NCI-H2107 (cell line): ENCODE measurements at places on chromosomes 11 and 22.

- DNase-seq = no peak
Measured at GRCh38 chr11:129273944-129274711, 82.0 kb upstream of the ARHGAP32 start.

- DNase-seq = peak; percentile 23
Measured at GRCh38 chr11:74157169-74157568, 13.6 kb downstream of the C2CD3 start.

DNA sequence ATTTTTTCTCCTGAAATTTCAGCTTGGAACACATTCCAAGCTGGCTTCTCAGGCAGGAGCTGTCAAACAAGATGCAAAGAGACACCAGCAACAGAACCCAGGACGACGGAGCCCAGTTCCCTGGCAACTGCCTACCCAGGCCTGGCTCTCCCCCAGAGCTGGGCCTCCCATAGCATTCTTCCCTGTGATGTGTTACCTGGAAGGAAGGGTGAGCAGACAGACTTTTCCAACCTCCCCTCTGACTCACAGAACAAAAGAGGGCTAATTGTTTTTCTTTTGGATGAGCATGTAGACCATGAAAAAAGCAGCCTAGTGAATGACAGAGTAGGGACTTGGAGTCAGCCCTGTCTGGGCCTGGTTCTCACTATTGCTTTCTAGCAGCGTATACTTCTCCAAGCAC, 55.3 kb upstream of the BMAL1 start:
- no peak for DNase-seq

DNA sequence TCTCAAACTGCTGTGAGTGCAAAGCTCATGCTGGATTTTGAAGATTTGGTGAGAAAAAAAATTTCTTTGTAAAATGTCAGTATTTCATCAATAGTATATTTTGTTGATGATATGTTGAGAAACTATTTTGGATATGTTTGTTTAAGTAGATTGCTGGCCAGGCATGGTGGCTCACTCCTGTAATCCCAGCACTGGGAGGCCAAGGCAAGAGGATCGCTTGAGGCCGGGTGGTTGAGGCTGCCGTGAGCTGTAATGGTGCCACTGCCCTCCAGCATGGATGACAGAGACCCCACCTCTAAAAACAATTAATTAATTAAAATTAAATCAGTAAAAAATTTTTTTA, 6.9 kb upstream of the IFITM3 start:
- no peak for DNase-seq

DNA sequence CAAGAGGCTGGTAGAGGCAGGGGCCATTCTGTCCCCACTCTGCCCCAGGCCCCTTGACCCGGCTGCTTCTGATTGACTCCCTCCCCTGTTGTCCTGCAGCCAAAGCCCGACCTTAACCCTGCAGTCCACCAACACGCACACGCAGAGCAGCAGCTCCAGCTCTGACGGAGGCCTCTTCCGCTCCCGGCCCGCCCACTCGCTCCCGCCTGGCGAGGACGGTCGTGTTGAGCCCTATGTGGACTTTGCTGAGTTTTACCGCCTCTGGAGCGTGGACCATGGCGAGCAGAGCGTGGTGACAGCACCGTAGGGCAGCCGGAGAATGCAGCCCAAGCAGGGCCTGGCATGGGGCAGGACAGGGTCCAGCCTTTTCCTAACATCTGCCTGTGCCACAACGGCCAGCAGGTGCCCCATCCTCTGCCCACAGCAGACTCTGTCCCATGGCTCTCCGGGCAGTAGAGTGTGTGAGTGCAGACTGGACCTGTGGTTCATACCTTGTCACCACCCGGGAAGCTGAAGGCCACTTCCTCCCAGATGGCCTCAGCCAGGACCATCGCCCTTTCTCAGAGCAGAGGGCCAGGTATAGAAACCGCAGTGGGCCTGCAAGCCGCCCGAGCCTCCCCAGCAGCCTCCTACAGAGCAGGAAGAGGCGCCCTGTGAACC, 26.8 kb upstream of the MGAT3 start:
- no peak for DNase-seq

- DNase-seq = no peak
Measured at GRCh38 chr11:44955015-44955738, 4.5 kb upstream of the TP53I11 start.

DNA sequence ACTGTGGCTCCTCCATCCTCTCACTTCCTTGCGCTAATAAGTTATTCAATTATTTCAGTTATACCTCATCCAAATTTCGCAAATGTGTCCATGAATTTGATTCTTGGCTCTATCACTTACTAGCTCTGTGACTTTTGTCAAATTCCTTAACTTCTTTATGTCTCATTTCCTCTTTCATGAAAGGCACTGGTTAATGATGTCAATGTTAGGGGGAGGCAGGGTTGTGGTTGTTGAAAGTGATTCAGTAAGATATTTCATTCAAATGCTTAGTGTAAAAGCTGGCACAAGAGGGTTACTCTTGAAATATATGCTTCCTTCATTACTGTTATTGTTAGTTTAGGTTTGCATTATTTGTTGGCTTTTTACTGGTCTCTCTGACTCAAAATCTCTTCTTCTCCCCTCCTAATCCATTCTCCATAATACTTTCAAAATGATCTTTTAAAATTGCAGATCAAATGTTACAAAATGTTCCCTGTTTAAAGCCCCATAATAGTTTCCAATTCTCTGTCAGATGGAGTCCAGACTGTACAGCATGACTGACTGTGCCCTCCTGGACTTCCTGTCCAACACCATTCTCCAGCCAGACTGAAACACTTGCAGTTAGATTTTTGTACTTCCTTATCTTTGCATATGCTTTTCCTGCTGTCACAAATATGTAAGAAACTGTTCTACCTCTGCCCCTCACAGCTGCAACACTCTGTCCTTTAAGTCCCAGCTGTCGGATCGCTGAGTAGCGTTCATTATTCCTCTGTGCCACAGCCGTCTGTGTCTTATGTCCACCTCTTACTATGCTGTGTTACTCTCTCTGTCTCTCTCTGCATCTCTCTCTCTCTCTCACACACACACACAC, 510.6 kb upstream of the RAG2 start:
- DNase-seq = no peak

- no peak for DNase-seq
Measured at GRCh38 chr22:37048133-37048532, 3.4 kb upstream of the KCTD17 start.

DNA sequence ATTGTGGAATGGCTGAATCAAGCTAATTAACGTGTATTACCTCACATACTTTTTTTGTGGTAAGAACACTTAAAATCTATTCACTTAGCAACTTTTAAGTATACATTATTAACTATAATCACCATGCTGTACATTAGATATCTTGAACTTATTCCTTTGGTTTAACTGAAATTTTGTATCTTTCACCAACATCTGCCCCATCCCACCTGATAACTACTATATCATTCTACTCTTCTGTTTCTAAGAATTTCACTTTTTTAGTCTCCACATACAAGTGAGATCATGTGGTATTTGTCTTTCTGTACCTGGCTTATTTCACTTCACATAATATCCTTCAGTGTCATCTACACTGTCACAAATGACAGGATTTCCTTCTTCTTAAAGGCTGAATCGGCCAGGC, 17.1 kb upstream of the VWA5A start:
- no peak for DNase-seq

DNA sequence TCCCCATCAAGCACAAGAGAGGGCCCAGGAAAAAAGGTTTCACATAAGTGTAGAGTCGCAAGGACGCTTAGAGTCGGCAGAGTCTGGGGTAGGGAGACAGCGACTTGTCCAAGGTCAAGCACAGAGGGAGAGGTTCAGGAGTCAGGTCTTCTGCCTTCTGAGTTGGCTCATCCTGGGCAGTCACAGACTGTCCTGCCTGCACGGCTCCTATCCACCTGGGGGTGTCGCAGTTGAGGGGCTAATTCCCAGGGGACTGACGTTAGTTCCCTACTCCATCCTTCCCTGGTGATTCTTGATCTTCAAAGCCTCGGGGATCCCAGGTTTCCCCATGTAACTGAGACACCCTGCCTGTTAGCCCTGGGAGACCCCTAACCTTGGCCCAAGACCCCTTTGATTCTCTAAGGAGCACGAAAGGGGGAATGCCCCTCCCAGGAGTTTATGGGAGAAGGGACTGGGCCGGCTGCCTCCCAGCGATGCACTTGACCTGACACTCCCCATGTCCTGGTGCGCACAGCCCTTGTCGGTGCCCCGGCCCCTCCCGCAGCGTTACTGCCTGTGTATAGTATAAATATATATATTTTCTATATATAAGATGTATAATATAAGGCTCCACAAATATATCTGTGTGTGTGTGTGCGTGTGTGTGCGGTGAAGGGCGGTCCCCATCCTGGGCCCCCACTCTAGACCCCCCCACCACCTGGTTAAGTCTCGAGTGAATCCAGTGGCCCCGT, 14.7 kb upstream of the TAB1 start:
- peak; percentile 6 for DNase-seq

DNA sequence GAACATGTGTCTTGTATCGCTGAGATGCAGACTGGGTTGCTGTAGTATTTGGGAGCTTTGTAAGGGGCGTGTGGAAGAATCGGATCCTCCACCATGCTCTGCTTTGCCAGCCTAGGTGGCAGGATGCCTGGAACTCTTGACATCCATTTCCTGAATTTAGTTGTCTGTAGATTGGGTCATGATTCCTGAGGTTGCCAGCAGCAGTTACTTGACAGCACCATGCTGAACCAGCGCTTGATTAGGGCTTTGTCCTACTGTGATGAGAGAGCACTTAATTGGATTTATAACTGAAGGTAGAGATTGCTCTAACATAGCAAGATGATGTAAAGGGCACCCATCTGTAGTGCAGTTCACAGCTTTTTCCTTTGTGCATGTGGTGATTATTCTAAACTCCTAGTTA, 75.6 kb upstream of the HORMAD2 start:
- DNase-seq = no peak

- no peak for DNase-seq
Measured at GRCh38 chr22:47850644-47851151, 1088.2 kb downstream of the TBC1D22A start.

- no peak for DNase-seq
Measured at GRCh38 chr11:108916290-108916689, 251.4 kb downstream of the DDX10 start.

DNA sequence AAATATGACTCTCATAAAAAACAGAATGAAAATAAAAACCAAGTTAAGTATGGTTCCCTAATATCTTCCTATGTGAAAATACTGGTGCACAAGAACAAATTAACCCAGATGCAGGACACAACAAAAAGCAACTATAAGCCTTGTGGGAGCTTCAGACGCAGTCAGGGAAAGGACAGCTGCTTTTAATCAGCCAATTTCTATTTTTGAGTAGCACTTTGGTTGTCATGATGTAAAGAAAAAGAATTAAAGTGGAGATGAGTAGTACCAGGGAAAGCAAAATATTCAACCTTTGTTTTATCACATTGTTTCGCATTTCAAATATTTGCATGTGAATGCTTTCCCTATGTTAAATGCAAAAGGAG, 339.9 kb downstream of the SOX6 start:
- DNase-seq = no peak

DNA sequence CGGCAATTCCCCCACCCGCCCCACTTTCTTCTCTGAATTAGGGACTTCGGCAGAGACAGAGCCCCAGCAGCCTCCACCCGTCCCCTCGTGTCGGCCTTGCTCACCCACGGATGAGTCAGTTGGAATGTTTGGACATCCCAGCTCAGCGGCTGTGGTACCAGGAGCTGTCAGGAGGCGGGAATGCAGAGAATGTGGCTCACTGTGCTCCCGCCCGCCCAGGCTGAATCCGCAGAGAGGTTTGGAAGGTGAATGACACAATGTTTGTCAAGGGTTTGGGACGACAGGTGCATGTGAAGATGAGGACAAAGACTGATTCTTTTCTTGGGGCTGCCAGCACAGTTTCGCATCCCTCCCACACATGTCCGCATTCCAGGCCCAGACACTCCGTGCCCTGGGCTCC, 39.6 kb downstream of the LIF start:
- DNase-seq = no peak

- no peak for DNase-seq
Measured at GRCh38 chr11:47967577-47968525, 12.5 kb upstream of the PTPRJ start.

DNA sequence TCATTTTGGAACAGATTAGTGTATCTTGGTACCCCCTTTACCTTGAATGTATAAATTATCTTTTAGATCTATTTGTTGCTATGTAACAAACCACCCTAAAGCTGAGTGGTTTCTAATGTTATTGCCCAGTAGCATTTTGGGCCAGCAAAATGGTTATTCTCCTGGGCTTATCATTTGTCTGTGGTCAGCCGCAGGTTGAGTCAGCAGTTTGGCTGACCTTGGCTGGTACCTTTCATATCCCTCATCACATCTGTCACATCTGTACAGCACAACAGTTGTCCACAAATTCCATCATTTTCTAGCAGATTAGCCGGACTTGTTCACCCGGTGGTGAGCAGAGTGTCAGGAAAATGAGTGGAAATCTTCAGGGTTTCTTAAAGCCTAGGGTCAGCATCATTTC, 588.5 kb upstream of the ARHGAP42 start:
- DNase-seq = no peak

- no peak for DNase-seq
Measured at GRCh38 chr11:18366286-18366685, 28.1 kb upstream of the LDHA start.

DNA sequence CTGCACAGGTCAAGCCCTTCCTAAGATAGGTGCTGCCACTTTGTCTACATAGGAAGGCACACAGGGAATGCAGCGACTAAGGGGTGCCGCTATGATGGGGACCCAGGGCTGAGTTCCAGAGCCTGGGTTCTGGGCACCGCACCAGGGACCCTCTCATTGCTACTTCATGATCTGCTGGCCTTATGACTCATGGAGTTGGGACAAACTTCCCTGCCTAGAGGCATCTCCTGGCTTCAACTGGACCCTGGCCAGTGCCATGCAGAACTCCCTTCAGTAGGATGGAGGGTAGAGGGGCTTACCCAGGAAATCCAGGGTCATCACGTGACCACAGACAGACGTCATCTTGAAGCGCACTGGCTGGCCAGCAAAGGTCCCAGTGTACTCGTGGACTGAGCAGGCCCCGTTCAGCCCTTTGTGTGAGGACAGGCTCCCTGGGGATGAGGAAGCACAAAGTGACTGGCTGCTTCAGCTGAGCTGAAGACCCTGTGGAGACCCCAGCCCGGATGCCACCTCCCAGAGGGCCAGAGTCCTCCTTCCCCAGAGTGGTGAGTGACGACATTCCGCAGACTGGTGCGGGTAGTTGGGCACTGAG, 8.4 kb downstream of the TOP3B start:
- no peak for DNase-seq

- peak; percentile 6 for DNase-seq
Measured at GRCh38 chr22:22410121-22410520, 98.4 kb downstream of the ZNF280B start.

- DNase-seq = no peak
Measured at GRCh38 chr22:28244757-28245156, 325.7 kb upstream of the PITPNB start.

- no peak for DNase-seq
Measured at GRCh38 chr11:15829312-15829711, 527.0 kb downstream of the SOX6 start.

DNA sequence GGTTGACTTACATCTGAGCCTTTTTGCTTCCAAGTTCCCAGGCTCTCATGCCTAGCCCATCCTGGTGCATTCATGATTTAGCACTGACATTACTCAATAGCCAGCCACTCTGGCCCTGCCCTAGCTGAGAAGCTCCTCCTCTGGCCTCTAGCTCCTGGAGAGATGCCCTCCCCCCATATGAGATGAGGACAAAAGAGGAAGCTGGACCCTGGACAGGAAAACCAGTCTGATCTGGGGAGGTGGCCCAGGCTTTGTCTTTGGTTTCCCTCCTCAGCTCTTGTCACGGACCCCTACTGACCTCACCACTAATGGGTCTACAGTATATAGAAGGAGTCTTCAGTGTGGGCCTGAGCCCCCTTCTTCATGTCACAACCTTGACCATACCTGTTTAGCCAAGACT, 3.0 kb downstream of the RHOG start:
- no peak for DNase-seq

- no peak for DNase-seq
Measured at GRCh38 chr22:23065495-23066122, 4.7 kb upstream of the GNAZ start.
